ENCODE measurements at places on chromosomes 16 and 17.

- no peak for DNase-seq
These were observed 11.2 kb downstream of the RGS11 start for GRCh38 chr16:264440-264951.

GRCh38 chr16:55393991-55394390 is 70.0 kb downstream of the IRX6 start:
- DNase-seq: no peak

DNA sequence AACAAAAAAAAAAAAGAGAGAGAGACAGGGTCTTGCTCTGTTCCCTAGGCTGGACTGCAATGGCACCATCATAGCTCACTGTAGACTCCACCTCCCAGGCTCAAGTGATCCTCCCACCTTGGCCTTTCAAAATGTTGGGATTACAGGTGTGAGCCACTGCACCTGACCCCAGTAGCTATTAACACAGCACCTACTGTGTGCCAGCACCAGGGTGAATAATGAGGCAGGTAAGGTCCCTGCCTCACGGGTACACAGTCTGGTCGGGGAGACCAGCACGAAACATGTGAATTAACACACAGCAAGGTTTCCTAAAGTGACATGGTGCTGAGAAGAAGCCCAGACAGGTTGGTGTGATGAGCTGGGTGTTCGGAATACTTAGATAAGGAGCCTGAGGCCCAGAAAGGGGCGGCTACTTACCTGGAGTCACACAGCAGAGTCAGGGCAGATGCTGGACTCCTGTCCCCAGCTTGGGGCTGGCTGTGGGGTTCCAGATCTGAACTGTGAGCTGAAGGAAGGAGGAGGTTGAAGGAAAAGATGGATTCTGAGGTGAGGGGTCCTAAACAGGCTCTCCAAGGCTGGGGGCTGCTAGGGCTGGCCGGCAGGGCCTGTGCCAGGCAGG is 10.5 kb upstream of the FBXL19 start:
- no peak for DNase-seq

GRCh38 chr16:58863042-58863441 is 128.9 kb upstream of the GOT2 start:
- no peak for DNase-seq

DNA sequence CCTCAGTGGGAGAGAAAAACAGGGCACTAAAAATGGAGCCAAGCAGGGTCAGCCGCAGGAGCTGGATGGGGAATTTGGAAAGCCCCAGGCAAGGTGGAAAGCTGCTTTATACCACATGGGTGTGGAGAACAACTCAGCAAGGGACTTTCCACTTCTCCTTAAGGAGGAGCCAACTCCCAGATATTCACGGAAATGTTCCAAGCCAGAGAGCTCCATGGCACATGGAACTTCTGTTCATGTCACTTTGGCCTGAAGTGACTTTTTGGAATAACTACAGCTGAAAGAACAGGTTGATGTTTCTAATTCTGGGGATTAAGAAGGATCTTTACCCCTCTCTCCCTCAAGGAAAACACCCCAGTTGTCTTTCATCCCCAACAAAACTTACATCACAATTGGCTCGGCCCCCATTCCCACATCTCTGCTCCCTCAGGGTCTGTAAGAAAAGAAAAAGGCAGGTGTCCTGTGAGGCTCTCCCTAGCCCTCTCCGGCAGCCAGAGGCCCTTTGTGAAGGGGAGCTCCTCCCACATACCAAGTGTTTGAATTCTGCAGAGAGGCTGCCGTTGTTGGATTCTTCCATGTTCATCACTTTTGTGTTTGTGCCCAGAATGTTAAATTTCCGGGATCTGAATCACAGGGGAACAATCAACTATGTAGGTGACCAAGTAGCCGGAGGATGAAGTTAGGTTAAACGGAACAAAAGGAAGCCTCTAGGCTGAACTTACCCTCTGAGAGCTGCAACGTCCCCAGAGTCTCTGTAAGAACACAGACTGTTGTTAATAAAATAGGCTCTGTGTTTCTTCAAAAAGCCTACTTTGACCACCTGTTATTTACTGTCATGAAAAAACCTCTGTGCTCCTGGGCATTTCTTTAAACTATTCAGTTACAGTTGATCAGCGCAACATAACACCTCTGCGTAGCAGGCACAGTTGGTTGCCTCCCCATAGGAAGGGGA is 41.0 kb downstream of the STAT5A start:
- DNase-seq: no peak

GRCh38 chr16:3787924-3788661 is 70.8 kb upstream of the TRAP1 start:
- no peak for DNase-seq

DNA sequence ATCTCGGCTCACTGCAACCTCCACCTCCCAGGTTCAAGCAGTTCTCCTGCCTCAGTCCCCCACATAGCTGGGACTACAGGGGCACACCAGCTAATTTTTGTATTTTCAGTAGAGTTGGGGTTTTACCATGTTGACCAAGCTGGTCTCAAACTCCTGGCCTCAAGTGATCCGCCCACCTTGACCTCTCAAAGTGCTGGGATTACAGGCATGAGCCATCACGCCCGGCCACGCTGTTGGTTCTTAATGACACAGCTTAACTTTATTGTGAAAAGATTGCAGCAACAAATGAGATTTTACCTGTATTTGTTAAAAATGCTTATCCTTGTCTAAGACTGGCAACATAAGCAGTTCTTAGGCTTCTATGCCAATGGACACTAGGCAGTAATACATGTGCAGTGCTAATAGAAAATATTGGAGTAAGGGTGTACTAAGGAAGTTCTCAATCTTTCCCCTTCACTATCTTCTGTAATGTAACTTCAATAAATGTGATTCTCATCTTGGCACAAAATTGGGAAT is 2.9 kb downstream of the UBB start:
- DNase-seq: no peak

- DNase-seq: no peak
These were observed 93.8 kb downstream of the GRIN2A start for GRCh38 chr16:10088380-10088793.

- no peak for DNase-seq
These were observed 1.7 kb upstream of the CDH11 start for GRCh38 chr16:65123396-65124211.

DNA sequence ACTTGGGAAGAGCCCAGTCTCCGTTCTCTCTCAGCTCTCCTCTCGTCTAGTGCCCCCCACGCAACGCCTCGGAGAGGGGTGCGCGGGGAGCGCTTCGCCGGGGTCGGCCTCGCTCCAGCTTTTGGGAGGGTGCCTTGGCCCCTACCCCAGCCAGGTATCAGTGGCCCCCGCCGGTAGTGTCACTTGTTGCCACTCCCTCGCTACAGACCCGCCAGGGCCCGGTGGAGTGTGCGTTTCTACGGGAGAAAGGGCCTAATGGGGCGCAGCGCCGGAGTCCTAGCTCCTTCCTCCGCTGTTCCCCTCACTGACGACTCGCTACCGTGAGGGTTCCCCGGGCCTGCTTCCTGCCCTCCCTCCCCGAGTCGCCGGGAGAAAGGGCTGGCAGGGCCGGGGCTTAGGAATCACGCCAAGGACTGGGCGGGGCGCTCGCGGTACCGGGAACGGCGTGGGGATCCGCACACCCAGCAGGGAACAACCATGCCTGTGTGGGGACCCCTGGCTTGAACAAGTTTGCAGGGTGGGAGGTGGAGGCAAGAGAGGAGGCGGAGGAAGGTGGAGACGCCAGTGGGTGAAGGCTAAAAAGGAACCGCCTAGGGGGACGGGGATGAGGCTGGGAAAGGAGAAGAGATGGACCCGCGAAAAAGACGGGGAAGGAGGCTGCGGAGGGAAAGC is 997 bp upstream of the CDH11 start:
- DNase-seq: no peak

DNA sequence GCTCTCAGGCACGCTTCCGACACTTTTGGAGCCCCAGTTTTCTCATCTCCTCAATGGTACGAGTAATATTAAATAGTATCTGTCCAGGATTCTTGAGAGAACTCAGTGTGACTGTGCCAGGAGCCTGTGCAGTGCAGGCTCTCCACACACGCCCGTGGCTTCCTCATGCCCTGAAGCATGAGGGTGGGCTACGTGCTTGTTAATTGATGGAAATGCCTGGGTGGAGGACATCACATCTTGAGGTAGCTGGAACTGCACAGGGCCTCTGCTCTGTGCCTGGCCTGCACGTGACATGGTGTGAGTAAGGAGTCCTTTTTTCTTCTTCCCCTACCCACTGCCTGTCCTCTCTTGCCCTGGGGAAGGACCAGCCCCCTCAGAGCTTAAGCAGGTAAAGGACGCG is 43.1 kb upstream of the LHX1 start:
- no peak for DNase-seq
